ENCODE measurements at places on chromosomes 5 and 9. TPM values are rescaled to one million over a fixed set of nuclear protein-coding genes. Genes with fewer than 3 reads are reported as not detected.

GRCh38 chr5:1511651-1512540 is 11.9 kb downstream of the LPCAT1 start:
- no peak for DNase-seq

DNA sequence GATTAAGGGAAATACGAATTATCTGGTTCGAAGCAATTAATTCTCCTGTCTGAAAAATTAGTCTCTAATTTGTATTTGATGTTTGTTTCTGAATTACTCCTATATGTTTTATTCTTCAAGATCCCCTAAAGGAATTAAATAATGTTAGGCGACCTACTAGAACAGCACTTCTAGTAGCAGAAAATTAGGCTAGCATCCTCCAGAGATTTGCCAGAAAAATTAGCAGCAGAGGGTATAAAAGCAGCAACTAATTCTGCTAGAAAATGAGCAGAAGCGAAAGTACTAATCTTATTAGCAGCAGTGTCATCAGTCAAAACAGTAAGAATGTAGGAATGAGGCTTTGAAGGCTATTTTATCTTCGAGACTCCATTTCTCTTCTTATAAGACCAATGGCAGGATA is 114.3 kb upstream of the PJA2 start:
- no peak for DNase-seq

Gene SECISBP2
- 38.0 TPM for polyA plus RNA-seq

- DNase-seq: no peak
Observed at GRCh38 chr9:20996809-20997208, 34.6 kb downstream of the HACD4 start.

- DNase-seq: no peak
Observed at GRCh38 chr9:105117234-105117633, 127.2 kb upstream of the SLC44A1 start.

Gene BARX1
- polyA plus RNA-seq: not detected

DNA sequence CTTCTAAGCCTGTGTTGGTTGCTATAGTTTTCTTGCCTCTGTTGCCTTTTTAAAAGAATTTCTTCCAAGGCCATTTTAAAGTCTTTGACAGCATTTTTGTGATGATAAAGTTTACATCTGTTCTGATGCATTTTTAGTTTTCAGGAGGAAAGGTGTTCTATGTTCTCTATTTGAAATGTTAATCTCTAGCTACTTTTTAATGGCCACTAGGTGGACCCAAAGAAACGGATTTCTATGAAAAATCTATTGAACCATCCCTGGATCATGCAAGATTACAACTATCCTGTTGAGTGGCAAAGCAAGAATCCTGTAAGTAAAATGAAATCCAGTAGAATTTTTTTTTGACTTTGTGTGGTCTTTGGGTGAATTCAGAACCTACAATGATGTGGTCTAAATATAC is 60.2 kb downstream of the MELK start:
- peak; percentile 15 for DNase-seq

Gene ROR2
- polyA plus RNA-seq: not detected

- DNase-seq: no peak
Observed at GRCh38 chr5:760363-761058, 24.0 kb downstream of the ZDHHC11B start.

GRCh38 chr5:149062371-149063016 is 368 bp downstream of the SH3TC2 start:
- DNase-seq: peak; percentile 34

DNA sequence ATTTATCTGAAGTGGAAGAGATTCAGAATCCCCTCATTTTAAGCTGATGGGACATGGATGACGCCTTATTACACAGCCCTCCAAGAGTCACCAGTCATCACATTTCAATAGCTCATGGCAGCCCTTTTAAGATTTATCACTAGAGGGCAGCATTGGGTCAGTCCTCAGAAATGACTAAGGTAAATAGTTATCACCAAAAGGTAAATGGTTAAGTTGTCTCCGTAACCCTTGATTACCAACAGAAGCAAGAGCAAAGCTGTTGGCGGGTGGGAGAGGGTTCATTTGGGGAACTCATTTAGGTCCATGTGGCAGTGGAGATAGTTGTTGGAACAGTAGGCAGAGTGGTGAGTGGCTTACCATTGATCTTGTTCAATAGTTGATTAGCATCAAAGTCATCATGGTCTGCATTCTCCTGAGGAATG is 12.0 kb upstream of the C9 start:
- DNase-seq: peak; percentile 57

DNA sequence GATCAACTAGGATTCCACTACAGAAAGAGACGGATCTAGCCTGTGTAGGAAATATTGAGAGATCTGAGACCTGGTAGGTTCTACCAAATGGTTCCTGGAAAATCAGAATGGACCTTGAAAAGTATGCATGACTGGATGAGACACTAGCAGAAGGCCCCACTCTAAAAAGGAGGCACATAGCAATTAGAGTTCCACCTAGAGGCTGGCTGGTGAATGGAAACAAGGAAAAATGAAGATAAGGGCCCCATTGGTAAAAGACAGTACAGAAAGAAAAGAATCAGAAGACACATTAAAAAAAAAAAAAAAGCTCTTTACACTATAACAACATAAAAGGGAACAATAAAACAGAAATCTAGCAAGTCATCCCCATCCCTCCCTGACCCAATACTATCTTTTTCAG is 518.5 kb downstream of the NR2F1-AS1 start:
- no peak for DNase-seq

Gene TEK
- polyA plus RNA-seq: not detected

GRCh38 chr9:121325387-121325786 is 44.7 kb downstream of the STOM start:
- DNase-seq: no peak

DNA sequence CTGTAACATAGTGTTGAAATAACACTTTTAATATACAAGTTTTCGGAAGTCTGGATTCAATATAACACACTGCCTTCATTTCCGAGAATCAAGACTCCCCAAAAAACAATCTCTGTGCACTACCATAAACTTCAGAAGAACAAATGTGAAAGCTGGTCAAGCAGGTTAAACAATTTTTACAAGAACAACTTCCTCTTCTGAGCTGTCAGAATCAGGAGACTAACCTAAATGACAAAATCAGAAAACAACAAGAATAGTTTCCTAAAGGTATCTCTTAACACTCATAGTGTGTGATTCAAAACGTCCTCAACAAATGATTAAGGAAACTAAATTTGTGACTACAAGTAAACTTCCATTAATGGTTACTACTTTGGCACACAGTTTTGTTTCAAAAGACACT is 11.6 kb downstream of the C9orf72 start:
- no peak for DNase-seq

GRCh38 chr5:67475489-67475888 is 278.9 kb upstream of the CD180 start:
- no peak for DNase-seq

DNA sequence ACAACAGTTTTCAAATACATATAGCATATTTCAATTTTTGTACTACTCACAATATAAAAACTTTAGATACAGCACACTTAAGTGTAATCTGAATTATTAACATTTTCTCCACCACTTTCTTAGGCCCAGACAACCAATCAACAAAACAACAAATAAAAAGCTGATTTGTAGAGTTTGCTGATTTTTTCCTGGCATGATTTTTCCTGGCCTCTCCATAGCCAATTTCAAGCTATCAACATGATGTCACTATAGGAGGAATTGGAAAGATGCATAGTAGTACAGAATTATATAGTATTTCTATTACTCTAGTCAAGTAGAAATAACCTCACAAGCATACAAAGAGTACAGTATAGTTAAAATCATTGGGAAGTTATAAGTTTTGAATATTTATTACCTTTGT is 35.1 kb upstream of the ADAMTS19 start:
- DNase-seq: no peak

Gene MRPS27
- polyA plus RNA-seq: 71.8 TPM

GRCh38 chr5:138676002-138676401 is 77.2 kb upstream of the CTNNA1 start:
- no peak for DNase-seq

- no peak for DNase-seq
Observed at GRCh38 chr5:174843263-174844250, 119.2 kb downstream of the MSX2 start.

GRCh38 chr5:160792281-160792680 is 59.7 kb downstream of the ATP10B start:
- DNase-seq: no peak

DNA sequence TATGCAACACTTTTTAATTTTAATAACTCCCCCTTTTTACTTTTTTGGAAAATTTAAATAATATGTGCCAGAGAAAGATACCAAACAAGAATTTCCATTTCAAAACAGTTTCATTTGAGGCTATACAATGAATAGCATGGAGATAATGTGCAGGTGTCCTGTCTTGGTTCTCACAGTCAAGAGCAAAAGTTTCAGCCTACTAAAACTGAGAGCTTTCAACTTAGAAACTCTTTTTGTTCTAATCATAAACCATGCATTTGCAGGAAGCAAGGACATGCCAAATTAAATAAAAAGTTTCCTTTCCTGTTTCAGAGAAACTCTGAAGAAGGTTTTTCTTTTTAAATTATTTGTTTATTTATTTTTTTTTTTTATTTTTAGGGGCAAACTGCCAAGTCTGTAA is 1165.6 kb upstream of the SEMA6A start:
- no peak for DNase-seq

DNA sequence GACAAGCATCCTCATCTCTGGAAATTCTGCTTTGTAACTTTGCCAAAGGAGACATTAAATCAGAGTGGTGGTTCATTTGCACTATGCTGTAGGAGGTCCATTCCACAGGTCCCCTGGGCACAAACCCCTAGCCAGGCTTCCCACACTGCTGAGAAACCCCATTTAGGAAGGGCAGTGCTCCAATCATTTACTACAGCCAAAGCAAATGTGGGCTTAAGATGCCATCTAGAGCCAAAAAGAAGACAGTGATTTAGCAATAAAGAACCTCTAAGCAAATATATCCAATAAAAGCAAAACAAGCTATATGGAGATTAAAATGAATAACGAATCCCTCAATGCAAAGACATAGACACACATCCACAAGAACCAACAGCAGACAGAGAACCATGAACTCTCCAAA is 129.0 kb upstream of the ALDH1B1 start:
- DNase-seq: peak; percentile 7

DNA sequence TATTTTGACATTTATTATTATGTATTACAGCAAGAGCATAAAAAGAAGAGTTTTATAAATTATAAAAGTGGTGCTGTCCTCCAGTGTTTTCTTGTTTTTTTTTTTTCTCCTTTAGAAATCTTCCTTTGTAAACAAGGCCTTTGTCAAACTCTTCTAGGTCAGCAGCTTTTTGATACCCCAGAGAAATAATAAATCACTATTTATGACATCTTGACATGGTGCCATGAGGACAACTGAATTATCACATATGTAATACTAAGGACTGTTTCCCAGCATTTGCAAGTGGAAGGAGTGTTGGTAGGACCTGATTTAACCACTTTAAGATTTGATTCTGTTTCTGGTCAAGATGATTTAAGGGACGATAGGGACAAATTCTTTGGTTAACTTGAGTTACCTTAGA is 4.6 kb downstream of the SMARCA2 start:
- DNase-seq: no peak

Gene LCN15
- 32.9 TPM for polyA plus RNA-seq

DNA sequence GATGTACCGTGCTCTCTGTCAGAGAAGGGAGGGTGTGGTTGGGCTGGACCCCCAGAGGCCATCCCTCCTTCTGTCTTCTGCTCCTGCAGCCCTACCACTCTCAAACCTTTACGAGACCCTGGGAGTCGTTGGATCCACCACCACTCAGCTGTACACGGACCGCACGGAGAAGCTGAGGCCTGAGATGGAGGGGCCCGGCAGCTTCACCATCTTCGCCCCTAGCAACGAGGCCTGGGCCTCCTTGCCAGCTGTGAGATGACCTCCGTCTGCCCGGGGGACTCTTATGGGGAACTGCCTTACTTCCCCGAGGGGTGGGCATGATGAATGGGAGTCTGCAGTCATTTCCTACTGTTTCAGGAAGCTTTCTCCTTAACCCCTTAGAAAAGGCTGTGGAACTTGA is 17.5 kb downstream of the TGFBI start:
- no peak for DNase-seq

- DNase-seq: no peak
Observed at GRCh38 chr9:96417661-96418082, 498 bp downstream of the ZNF367 start.

Gene GABRA1
- not detected for polyA plus RNA-seq

Gene CHMP5
- 36.1 TPM for polyA plus RNA-seq

- DNase-seq: no peak
Observed at GRCh38 chr5:149938791-149939358, 5.7 kb downstream of the PDE6A start.

Gene RUSC2
- polyA plus RNA-seq: 3.7 TPM

GRCh38 chr9:111076519-111076918 is 38.2 kb upstream of the LPAR1 start:
- no peak for DNase-seq

Gene CCDC107
- polyA plus RNA-seq: 15.2 TPM

DNA sequence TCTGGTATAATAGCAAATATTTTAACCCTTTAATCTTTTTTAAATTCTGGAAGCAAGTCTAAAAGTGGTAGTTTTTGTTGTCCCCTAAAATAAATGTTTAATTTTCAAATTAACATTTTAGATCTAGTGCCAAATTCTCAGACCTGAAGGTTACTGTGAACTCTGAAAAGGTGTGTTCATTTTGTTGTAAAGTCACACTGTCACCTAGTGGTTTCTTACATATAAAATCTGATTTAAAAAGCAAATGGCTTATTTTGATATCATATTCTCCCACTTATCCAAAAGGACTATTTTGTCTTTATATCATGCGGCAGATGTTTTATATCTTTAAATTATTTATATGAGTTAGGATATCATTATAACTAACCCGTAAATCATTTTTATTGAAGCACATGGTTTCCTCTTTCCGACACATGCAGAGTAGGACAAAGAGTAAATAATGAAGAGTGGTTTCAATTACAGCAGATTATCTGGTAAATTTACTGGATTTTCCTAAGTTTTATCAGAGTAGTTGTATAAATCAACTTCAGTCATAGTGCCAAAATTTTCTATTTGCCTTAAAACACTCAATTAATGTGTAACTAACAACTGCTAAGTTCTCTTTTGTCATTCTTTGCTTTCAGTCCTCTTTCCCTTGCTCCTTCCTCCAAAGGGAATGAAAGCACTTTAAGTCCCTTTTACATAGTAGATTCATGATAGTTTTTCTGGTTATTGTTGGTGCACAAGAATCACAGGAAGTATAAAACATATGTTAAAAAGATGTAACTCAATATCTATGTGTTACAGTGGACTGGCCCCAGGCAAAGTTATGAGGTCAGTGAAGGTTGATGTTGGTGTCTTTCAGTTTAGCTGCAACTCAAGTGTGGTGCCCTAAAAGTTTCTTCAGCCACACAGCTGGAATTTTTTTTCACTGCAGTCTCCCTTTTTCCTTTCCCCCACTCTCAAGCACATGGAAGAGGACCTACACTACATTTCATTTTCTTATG is 189.6 kb downstream of the COX7C start:
- no peak for DNase-seq

DNA sequence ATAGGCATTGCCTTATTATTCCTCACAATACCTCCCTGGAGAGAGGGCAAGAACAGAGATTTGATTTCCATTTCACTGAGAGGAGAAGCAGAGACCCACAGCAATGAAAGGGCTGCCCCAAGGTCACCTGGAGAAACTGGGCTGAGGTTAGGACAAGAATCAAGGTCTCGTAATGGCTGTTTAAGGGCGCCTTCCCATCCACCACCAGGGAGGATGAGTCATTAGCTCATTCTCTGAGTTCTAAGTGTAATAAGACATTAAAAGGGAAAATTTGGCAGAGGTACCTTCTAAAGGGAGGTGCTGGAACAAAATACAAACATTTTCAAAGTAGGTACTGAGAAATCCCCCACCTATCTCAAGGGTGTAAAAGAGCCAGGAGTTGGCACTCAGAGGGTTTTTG is 52.6 kb upstream of the TCERG1 start:
- no peak for DNase-seq

- no peak for DNase-seq
Observed at GRCh38 chr5:170482511-170482910, 21.3 kb upstream of the KCNIP1 start.

GRCh38 chr5:157352756-157353340 is 86.9 kb downstream of the CYFIP2 start:
- DNase-seq: no peak

Measured in HepG2 (cell line).